ENCODE measurements at places on chromosomes 2 and 18. TPM values are rescaled to one million over a fixed set of nuclear protein-coding genes. Genes with fewer than 3 reads are reported as not detected.

GKN1 gene
- not detected for total RNA-seq

PAX3 gene
- total RNA-seq: 2.3 TPM

ADRA2B gene
- total RNA-seq: 1.6 TPM

MAL gene
- not detected for total RNA-seq

SPDYA gene
- 1.8 TPM for total RNA-seq

NEMP2 gene
- total RNA-seq: 4.5 TPM

MGAT4A gene
- 41.1 TPM for total RNA-seq

All from breast epithelium (tissue), 4 donors.